ENCODE measurements at places on chromosomes 6 and 20. TPM values are rescaled to one million over a fixed set of nuclear protein-coding genes. Genes with fewer than 3 reads are reported as not detected.

DNA sequence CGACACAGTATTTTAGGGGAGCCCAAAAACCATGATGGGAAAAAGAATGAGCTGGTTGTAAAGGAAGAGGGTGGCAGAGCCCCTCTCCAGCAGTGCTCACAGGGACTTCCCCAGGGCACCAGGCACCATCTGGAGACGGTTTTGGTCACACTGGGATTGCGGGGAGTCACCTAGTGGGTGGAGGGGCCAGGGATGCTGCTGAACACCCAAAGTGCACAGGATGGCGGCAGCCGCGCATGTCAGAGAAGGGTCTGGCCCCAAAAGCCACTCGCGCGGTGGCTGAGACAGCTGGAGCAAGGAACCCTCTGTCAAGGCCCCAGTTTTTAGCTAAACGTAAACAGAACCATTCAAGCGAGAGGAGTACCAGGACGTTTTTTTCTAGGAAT, 10.8 kb downstream of the CTSZ start:
- no peak for DNase-seq

- peak; percentile 47 for DNase-seq
Observed at GRCh38 chr20:31678389-31679356, 41.0 kb downstream of the COX4I2 start.

GRCh38 chr6:110422444-110422822, 7.1 kb upstream of the DDO start:
- no peak for DNase-seq

GRCh38 chr6:38517005-38517404, 122.7 kb downstream of the BTBD9 start:
- DNase-seq = no peak

- no peak for DNase-seq
Observed at GRCh38 chr6:149231778-149232177, 85.7 kb upstream of the TAB2 start.

GRCh38 chr20:59403261-59403961, 103.0 kb downstream of the EDN3 start:
- DNase-seq = no peak

DNA sequence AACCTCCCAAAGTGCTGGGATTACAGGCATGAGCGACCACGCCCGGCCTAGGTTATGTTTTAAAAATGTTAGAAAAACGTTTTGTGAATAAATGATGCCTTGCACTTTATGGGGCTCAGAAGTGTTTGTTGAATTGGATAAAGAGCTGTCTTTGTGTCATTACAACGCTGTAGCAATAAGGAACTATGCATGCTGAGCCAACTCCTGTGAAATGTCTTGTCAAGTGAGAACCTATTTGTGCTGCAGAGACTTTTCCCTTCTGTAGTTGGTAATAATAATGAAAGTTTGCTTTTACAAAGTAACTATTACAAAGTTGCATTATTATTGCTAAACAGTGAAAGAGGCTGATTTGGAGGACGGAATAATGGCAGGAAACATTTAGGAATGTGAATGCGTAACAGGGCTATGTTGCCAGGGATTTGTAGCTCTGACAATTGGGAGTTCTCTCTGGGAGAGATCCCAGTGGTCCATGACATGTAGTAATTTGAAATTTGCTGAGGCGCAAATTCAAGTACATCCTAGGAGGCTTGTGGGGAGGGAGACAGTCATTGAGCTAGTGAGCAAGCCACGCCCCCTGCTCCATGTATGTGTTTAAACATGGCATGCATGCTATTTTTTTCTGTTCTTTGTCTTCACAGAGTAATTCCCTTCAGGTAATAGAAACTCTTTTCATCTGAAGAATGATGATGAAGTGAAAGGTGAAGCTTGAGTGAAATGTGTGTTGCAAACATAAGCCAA, 16.8 kb upstream of the BICRAL start:
- DNase-seq = no peak

- no peak for DNase-seq
Observed at GRCh38 chr6:3844097-3844463, 5.1 kb upstream of the FAM50B start.

DNA sequence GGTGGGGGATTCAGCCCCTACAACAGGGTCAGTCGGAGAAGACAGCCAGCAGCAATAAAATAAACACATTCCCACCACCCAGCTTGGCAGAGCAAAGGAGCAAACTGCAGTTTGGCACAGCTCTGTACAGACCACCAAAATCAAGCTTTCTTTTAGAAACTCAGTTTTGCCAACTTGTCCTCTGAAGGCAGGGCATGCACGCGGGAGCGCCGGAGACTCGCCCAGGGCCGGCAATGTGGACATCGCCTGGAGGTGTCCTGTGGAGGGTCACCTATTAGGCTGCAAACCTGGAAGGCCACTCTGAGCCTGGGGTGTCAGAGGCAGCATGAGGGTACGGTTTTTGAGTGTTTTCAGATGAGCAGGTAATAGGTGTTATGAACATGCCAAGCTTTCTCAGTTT, 34.7 kb downstream of the TMEM242 start:
- DNase-seq = no peak

The C20orf96 gene
- total RNA-seq = 1.7 TPM

DNA sequence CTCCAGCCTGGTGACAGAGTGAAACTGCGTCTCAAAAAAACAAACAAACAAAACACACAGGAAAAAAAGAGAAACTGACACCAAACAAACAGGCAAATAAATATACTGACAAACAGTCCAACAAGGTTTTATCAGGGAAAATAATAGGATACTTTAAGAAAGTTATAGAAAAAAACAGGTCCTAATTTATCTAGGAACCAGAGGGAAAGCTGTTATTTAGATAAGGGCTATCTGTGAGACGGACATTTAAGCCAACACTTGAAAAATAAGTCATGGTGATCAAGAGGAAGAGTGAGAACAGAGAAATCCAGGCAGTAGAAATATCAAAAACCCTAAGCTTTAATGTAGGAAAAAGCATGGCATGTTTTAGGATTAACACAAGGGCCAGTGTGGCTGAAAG, 68.9 kb downstream of the FAM217A start:
- no peak for DNase-seq

The GCNT2 gene
- 3.0 TPM for total RNA-seq
